ENCODE measurements at places on chromosomes 13 and 19.

DNA sequence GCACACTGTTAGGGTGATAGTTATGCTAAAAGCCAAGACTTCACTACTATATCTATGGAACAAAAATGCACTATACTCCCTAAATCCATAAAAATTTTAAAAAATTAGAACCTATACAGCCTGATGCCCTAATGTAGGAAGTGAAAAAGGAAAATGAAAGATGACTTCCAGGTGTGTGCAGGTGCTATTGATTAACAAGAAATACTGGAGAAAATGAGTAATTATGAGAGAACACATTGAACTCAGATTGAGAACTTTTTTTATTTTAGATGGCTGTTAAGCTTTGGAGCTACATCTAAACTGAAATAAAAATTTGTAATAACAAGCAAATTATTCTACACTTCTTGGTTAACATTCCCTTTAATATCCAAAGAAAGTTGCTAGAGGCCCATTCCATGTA lies 1015.7 kb downstream of the PCDH9 start:
- no peak for DNase-seq

DNA sequence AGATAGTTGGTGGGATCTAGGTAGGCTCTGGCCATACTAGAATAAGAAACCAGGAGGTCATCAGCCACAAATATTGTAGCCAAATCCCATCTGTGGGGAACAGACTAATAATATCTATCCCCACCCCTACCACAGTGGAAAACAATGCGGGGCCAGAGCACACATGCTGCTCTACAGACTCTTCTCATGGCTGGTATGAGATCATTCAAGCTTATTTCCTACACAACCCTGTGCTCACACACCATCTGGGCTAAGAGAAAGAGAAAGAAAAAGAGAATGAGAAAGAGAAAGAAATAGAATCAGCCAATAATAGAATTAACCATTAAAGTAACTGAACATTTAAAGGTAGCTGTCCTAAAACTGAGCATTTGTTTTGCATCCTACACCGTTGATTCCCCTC lies 1268.4 kb upstream of the SPRY2 start:
- no peak for DNase-seq

DNA sequence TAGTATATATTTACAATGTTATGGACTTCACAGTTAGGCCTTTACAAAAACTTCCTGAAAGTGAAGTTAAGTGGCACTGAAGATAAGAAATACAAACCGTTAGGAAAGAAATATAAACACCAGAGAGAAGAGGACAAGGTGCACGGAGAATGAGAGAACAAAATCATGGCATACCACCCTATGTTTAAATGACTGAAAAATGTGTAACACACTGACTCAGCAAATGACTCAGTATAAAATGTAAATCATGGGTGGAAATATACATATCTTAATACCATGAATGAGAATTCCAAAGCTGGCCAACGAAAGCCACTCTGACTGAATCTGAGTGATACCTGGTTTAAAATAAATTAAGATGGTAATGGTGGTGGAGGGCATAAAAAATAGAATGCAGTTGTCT lies 260.8 kb downstream of the DNAJC15 start:
- DNase-seq = no peak

GRCh38 chr19:788983-789700 lies 8.1 kb upstream of the PTBP1 start:
- DNase-seq = no peak

GRCh38 chr13:85549819-85550218 lies 249.4 kb downstream of the SLITRK6 start:
- DNase-seq = no peak

- DNase-seq = peak; percentile 57
Measured at GRCh38 chr19:29665826-29666577, 741 bp downstream of the PLEKHF1 start.

- no peak for DNase-seq
Measured at GRCh38 chr19:970695-971094, 13.4 kb upstream of the WDR18 start.

DNA sequence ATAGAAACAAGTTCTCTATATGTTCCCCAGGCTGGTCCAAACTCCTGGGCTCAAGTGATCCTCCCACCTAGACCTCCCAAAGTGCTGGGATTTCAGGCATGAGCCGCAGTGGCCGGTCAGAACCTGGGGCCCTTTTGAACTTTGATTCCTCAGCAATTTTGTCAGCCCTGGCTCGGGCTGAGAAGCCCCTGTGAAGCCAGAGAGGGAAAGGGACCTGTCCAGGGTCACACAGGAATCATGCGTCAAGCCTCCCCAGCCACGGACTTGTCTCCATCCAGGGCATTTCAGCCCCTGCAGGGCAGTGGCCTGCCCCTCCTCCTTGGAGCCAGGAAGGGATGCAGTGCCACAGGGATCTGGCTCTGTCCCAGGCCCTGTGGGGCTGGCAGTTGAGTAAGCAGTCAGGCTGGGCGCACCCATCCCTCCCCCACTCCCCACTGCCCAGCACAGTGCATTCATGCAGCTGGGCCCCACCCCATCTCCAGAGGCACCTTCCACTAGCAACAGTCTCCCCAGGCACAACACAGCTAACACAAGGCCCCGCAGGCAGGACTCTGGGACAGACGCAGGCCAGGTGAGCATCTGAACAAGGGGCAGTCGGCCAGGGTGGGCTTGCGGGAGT lies at the start of gene CAPS:
CAPS (plus strand) TSS at position 516 of the 619 bp plus-strand sequence. CDS start 153 bp downstream, outside the sequence.
- no peak for DNase-seq

GRCh38 chr13:30114571-30115256 lies 192.6 kb downstream of the KATNAL1 start:
- DNase-seq = peak; percentile 94

DNA sequence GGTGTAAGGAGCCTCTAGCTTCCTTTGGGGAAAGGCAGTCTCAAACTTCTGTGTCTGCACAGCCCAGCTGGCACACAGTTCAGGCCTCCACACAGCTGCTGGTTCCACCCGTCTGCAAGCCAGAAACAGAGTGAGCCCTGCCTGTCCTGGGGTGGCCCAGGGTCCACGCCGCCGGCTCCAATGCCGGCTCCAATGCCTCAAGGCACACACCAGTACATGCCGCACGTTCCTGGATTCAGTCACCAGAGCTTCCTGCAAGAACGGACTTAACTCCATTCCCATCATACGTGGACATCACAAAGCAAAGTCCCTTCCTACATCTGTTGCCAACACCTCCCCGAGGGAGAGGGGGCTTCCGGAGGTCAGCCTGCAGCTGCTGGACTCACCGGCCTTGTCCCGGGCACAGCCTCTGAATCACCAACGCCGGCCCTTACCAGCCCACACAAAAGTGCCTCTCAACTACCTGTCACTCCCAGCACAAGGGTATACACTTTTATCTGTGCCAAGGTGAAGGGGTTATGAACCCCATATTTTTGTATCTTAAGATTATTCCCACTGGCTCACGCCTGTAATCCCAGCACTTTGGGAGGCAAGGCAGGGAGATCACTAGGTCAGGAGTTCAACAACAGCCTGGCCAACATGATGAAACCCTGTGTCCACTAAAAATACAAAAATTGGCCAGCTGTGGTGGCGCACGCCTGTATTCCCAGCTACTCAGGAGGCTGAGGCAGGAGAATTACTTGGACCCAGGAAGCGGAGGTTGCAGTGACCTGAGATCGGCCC lies 8.5 kb downstream of the SH3GL1 start:
- no peak for DNase-seq

DNA sequence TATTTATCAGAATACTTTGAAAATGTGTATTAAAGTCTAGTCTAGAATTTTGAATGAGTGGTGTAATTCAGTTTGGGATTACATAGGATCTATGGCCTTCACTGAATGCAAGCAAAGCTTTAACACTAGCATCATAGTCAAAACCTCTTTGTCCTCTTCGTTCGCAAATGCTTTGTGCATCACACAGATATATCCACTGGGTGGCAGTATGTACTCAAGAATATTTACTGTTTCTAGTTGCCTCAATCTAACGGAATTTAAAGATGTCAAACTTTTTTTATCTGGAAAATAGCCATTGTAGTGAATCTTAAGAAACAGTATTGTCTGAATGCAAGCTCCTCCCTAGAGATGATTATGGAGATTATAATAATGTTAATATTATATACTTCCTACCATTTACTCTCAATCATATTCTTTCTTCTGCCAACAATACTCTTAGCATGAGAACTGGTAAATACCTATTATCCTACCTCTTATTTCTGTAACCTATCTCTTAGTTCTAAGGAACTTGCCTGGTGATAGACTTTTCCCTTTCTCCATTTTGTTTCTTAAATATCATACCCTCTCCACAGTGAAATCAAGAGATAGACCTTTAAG lies 25.8 kb downstream of the LACC1 start:
- DNase-seq = peak; percentile 69

DNA sequence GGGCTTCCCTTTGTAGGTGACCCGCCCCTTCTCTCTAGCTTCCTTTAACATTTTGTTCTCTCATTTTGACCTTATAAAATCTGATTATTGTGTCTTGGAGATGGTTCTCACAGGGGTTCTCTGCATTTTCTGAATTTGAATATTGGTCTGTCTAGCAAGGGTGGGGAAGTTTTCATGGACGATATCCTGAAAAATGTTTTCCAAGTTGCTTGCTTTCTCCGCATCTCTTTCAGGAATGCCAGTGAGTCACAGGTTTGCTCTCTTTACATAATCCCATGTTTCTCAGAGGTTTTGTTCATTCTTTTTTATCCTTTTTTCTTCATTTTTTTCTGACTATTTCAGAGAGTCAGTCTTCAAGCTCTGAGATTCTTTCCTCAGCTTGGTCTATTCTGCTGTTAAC lies 53.6 kb downstream of the POSTN start:
- no peak for DNase-seq

GRCh38 chr19:42619271-42619670 lies 24.5 kb upstream of the CEACAM8 start:
- no peak for DNase-seq

DNA sequence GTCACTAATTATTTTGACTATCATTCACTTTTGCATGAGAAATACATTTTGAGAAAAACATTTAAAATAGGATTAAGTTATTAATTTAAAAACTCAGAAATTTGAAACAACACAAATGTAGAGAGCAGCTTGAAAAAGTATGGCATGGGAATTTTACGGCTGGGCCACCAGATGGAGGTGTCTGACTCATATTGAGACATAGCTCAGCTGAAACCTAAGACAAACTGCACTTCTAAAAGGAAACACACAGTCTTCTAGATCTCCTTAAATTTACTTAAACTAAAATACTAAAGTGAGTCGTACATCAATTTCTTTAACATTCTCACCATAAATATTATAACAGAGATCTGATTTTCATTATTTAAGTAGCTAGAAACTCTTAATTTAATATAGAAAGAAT lies 41.9 kb upstream of the POSTN start:
- peak; percentile 12 for DNase-seq

GRCh38 chr13:109782066-109782822 lies 4.1 kb downstream of the IRS2 start:
- no peak for DNase-seq

DNA sequence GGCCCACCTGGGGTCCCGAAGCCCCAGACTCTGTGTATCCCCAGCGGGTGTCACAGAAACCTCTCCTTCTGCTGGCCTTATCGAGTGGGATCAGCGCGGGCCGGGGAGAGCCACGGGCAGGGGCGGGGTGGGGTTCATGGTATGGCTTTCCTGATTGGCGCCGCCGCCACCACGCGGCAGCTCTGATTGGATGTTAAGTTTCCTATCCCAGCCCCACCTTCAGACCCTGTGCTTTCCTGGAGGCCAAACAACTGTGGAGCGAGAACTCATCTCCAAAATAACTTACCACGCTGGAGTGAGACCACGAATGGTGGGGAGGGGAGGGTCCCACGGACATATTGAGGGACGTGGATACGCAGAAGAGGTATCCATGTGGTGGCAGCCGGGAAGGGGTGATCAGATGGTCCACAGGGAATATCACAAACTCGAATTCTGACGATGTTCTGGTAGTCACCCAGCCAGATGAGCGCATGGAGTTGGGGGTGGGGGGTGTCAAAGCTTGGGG lies 1.0 kb upstream of the ICAM5 start:
- DNase-seq = peak; percentile 86

DNA sequence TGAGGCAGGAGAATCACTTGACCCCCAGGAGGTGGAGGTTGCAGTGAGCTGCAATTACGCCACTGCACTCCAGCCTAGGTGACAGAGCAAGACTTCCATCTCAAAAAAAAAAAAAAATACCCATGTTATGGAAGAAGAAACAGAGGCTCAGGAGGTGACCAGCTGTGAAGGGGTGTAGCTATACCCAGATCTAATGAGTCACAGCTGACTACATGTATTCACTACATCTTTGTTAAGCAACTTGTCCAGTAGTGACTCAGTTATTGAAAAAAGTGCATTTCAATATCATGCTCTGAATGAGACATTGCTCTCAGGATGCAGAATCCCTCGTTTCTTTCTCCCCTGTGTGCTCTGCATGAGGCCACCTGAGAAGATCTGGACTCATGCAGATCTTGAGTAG lies 16.1 kb upstream of the SPART start:
- DNase-seq = no peak

DNA sequence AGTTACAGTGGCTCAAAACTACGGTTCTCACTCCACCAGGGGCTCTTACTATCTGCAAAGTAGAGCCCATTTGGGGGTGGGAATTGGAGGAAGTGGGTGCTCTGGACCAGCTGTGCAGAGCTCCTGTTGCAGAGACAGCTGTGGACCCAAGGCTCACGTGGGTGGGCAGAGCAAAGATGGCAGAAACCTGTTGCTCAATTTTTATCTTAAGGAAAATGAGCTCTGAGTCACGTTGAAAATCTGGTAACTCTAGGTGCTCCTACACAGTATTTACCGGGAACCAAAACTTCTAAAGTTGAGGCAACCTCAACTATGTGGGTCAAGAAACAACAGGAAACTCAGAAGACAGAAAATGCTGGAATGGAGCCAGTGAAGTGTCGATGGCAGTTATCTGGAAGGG lies 30.2 kb upstream of the SLC15A1 start:
- DNase-seq = no peak

DNA sequence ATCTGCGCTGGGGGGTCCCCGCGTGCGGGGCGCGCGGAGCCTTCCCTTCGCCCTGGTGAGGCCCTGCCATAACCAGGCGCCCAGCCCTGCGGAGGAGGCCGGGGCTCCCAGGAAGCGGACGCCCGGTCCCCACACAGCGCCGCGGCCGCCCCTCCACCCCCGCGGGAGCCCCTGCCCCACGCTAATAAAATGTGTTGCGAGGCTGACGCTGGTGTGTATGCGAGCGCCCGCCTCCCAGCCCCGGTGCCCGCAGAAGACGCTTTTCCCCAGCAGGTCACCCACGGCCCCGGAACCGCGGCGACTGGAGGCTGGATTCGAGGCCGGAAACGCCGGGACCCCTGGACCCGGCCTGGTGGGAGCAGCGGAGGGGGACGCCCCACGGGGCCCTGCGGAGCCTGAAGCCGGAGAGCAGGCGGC lies 12.1 kb upstream of the CDC34 start:
- DNase-seq = no peak

GRCh38 chr13:60164234-60164889 lies 634 bp upstream of the DIAPH3 start:
- DNase-seq = peak; percentile 7

DNA sequence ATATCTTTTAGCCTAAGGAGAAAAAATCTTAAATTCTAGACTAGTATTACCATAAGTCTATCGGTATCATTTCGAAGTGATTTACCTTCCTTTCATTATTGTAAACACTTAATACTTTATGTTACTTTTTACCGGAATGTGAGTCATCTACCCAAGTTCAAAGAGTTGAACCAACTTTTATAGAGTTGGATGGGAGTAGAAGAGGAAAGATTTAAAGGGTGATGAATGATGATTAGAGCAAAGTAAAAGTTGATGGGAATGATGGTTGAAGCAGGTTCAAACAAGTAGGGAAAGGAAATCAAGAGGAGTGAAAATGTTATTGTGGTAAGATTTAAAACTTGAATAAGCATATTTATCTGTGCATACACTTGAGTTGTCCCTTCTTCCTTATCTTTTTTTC lies 11.3 kb upstream of the LPAR6 start:
- no peak for DNase-seq
